ENCODE measurements at places on chromosomes 11 and 22.

DNA sequence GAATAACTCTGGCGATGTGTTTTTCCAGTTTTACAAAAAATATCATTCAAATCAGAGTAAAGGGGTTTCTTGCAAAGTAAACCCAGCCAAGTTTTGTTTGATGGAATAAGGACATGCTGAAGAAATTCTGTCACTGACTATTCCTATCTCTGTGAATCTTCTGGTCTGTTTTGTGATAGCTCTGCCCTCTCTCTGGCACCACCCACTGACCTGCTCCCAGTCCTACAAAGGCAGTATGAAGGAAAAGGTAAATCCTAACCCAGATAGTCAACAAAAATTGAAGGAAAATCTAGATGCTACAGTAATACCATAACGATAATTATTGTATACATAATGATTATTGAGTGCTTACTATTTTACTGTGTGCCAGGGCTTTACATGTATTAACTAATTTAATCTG lies 76.3 kb upstream of the TP53AIP1 start:
- DNase-seq = no peak

- no peak for DNase-seq
Observed at GRCh38 chr11:118047749-118048148, 29.1 kb upstream of the TMPRSS4 start.

- peak; percentile 93 for DNase-seq
Observed at GRCh38 chr11:12845739-12846358, 163.3 kb upstream of the RASSF10 start.

DNA sequence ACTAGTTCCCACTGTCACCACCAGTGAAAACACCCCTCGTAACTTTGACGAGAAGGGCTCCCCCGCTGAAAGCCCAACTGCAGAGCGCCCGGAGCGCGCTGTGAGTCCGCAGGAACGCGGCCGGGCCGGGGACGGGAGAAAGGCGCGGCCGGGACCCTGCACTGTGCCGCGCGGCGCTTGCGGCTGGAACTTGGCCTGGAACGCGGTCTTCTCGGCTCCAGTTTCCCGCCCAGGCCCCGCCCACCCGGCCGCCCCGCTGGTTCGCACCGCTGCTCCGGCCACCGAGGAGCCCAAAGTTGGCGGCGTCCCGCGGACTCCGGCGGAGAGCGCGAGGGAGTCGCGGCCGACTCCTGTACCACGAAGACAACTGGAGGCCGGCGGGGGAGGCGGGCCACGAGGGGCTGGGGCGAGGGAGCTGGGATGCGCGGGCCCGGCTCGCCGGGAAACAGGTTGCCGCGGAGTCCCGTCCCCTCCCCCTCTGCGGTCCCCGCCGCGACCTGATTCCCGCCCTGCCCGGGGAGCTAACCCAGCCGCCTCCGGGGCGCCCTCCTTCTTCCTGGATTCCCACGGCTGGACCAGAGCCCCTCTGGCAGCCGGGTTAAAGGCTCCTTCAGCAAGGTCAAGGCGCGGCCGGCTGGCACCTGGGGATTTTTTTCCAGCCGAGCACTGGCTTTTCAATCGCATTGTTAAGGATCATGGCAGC lies 3.4 kb downstream of the TENM4 start:
- peak; percentile 53 for DNase-seq

- DNase-seq = no peak
Observed at GRCh38 chr11:4926608-4927007, 2.5 kb upstream of the OR51G1 start.
